Stimulated activated CD8-positive, alpha-beta memory T cell treated with anti-CD3 and anti-CD28 coated beads, Interleukin-12 subunit alpha, Interleukin-12 subunit beta, amount 100 ng/mL, for 1 hour (primary cell): ENCODE measurements at places on chromosomes 3 and 15.

GRCh38 chr3:150248116-150248887 lies 159.8 kb upstream of the TSC22D2 start:
- no peak for DNase-seq

- DNase-seq, result no peak
These were observed 487.6 kb downstream of the NAALADL2 start for GRCh38 chr3:175346573-175347356.

DNA sequence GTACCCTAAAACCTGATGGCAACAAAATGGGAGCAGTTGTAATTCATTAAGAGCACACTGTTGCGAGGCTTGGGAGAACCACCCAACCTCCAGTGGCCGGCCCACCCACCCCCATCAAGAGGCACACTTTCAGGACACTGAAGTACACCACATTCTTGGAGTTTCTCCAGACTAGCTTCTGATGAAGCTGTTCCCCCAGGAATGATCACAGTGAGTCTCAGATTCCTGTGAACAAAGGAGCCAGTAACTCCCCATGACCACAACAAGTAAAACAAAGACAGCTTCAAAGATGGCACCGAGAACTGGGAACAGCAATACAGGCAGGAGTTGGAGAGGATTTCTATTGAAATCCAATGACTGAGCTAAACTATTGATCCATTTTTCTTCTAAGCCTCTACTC lies 126.0 kb downstream of the ST8SIA2 start:
- no peak for DNase-seq

GRCh38 chr3:124557433-124558232 lies 172.6 kb upstream of the UMPS start:
- no peak for DNase-seq

GRCh38 chr15:63922261-63922904 lies 88.6 kb upstream of the HERC1 start:
- no peak for DNase-seq

DNA sequence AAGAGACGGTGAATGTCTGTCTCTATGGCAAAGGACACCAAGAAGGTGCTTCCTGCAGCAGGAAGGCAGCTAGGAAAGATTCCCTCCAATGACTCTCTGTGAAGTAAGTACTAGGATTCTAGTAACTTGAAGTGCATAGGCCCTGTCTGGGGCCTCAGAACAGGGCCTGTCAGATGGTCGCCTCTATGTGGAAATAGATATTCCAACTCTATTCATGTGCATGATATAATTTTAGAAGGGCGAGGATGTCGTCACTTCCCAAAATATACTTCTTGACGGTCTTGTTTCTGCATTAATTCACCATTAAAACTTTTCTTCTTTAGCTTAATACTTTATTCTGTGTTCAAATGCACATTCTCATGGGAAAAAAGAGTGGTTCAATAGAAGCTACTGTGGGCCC lies 167.0 kb downstream of the TLE3 start:
- DNase-seq, result no peak

- DNase-seq, result no peak
These were observed 30.8 kb downstream of the BOC start for GRCh38 chr3:113242096-113242581.

GRCh38 chr3:140922634-140923033 lies 19.0 kb upstream of the SLC25A36 start:
- no peak for DNase-seq

DNA sequence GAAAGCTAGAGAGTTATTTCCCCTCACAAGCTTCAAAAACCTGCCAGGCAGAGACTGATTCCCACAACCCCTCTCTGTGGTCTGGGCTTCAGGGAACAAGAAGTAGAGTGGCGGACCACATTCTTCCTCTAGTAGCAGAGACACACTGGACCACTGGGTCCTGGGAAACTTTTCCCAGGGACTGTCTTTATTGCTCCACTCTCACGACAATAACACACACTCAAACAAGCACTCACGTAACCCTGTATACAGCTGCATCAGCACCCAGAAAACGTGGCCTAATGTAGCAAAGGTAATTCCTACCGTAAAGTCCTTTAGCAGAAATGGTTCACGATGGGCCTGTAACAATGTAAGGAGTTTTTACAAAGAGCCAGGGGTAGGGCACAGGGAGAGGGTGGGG lies 27.6 kb downstream of the CPOX start:
- no peak for DNase-seq

DNA sequence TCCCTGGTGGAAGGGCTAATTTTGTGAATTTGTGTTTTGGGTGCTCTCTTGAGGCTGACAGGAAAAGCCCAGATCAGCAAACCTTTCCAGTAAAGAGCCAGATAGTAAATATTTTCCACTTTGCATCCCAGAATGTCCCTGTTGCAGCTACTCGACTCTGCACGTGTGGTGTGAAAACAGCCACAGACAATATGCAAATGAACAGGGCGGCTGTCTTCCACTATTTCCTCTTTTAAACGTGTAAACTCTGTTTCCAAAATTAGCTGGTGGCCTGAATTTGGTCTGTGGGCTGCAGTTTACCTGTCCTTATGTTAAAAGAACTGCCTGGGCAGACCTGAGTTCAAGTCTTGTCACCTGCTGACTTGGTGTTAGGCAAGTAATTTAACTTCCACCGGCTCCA lies 202.7 kb downstream of the EDEM1 start:
- DNase-seq, result no peak

GRCh38 chr3:72288955-72289691 lies 504.2 kb upstream of the PROK2 start:
- no peak for DNase-seq

GRCh38 chr3:160804762-160805161 lies 48.7 kb downstream of the PPM1L start:
- DNase-seq, result no peak

DNA sequence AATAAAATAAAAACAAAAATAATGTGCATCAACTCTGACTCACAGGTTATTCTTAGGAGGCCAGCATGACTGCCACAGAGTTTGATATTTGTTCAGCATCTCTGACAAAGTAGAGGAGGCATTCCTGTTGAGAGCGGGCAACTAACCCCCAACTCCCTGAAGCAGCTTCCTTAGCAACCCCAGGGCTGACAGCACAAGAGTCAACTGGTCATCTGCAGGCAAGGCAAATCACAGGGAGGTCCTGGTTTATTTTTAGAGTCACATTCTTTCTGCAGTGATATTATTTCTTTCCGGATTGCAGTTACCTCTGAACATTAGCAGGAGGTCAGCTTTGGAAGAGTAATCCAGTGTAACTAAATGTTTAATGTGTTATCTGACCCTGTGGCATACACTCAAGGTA lies 273.0 kb downstream of the PLCL2 start:
- no peak for DNase-seq

- DNase-seq, result no peak
These were observed at the start of gene ARL14 for GRCh38 chr3:160676547-160677303. TSS of gene ARL14 (plus strand) at chr3:160677160. CDS start at chr3:160677347, 187 bp downstream.

DNA sequence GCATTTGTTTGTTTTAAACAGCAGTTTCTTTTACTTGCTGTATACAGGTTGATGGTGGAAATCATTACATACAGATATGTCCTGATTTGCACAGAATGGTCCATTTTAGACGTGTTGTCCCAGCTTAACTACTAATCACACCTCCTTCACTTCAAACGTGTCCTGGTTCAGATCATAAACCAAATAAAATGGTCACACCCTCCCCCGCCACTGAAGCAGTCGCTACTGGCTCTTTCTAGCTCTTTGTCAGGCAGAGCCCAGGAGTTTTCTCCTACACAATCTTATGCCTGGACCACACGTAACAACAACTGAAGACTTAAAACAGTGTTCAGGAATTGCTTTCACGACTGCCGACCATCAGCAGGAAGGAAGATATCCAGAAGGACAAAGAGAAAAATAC lies 73.6 kb downstream of the MESD start:
- DNase-seq, result no peak

DNA sequence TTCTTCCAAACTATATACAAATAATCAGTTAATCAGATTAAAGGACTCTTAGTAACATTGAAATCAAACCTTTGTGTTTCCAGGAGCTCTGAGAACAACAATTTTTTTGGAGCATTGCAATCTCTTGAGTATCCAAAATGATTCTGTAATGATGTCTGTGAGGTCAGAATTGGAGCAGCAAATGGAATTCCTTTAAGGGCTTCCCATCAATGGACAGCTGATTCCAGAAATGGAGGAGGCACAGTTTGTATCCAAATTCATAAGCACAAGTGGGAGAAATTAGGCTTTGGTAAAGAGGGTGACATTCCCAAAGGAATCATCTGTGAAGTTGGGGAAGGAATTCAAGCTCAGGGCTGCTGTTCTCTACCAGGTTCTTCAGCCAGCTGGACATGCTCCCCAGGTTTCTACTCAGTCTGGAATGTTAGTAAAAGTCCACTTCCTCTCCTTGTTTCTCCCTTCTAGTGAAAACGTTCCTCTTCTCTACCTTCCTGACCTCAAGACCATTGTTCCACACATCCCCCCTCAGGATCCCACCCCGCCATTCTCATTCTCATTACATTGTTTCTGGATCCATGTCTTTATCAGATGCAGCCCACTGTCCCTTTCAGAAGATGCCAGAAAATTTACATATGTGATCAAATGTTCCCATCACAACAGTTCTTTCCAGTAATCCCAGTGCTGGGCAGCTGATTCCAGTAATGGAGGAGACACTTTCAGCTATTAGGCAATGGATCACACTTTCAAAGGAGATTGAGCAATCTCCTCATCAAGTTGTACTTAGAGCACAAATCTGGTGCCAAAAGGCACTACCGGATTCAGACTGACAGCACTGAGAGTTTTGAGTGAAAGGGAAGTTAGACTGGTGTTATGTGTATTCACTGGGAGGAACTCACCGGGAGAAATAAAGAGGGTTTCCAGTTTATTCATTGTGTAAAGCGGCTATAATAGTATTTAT lies 391.3 kb upstream of the TPRG1 start:
- DNase-seq, result no peak

GRCh38 chr3:128007033-128007424 lies 45.2 kb upstream of the SEC61A1 start:
- DNase-seq, result no peak

GRCh38 chr15:56411122-56411749 lies 46.0 kb downstream of the TEX9 start:
- DNase-seq, result no peak

DNA sequence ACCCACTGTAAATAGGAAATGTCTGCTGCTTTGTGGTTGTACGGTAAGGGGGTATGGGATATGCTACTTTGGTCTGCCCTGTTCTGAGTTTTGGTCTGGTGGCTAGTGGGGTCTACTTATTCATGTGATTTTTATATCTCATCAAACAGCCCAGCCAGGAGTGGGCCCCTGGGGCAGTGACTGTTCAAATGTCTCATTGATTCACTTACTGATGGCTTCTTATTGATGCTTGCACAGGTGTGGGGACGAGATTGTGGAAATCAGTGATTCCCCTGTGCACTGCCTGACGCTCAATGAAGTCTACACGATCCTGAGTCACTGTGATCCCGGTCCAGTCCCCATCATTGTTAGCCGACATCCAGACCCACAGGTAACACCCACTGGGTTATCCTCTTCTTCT lies 38.5 kb downstream of the STARD5 start:
- DNase-seq, result no peak

DNA sequence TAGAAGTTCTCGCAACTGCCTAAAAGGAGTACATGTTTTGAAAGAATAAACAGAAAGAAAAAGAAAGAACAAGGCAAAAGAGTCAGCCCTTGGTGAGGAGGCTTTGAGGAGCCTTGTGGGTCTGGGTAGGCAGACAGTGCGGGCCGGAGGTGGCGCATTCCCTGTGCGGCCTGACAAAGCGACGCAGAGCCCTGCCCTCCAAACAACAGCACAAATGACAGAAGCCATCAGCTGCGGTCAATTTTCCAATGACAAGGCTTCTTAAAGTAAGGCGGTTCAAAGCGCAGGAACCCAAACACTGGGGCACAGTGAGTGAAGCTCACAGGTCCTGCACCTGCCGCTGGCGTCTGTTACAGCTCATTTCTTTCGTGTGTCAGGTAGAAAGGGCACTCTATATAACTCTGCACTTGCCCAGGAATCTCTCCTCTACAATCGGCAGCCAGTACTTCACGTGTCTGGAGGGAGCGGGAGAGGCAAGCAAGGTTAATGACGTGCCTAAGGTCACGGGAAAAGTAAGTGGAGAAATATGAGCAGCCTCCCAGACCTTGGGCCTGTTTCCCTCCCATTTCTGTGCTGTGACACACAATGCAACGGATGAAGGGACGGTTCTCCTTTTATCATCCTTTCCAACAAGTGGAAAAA lies 178.1 kb downstream of the OPA1 start:
- no peak for DNase-seq

- no peak for DNase-seq
These were observed 35.0 kb downstream of the ALCAM start for GRCh38 chr3:105401691-105402149.

GRCh38 chr15:47212222-47213010 lies 504.9 kb upstream of the SEMA6D start:
- no peak for DNase-seq

- DNase-seq, result no peak
These were observed 124.4 kb upstream of the CGNL1 start for GRCh38 chr15:57251941-57252340.

DNA sequence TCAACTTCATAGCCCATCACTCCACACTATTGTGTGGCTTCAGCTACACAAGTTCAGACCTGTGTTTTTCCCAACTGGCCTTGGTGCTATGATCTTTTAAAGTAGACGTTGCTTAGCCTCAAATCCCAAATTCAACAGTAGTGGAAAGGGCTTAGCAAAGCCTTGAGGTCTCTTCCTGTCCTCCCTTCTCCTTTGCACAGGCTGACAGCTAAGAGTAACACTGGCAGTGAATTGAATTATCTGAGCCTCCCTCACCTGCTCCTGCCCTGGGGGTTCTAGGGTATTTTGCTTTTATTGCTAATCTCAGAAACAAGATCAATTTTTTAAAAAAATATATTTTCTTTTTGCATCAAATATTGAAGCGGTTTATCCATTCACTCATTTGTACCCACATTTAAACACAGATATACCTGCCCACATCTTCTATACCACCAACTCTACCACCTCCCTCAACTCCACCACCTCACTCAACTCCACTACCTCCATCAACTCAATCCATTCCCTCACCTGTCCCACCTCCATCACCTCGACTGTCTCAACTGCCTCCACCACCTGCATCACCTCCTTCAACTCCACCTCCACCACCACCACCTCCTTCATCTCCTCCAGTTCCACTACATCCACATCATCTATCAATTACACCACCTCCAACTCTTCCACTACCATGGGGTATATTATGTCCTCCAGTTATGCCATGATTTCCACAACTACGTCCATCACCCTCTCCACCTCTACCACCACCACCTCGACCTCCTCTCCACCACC lies 10.1 kb upstream of the FGD5 start:
- no peak for DNase-seq

- DNase-seq, result no peak
These were observed 2.6 kb downstream of the FAM43A start for GRCh38 chr3:194688200-194688740.

GRCh38 chr15:61227950-61228936 lies 859 bp downstream of the RORA start:
- DNase-seq, result no peak

- no peak for DNase-seq
These were observed 14.3 kb downstream of the PARP14 start for GRCh38 chr3:122694966-122695365.

DNA sequence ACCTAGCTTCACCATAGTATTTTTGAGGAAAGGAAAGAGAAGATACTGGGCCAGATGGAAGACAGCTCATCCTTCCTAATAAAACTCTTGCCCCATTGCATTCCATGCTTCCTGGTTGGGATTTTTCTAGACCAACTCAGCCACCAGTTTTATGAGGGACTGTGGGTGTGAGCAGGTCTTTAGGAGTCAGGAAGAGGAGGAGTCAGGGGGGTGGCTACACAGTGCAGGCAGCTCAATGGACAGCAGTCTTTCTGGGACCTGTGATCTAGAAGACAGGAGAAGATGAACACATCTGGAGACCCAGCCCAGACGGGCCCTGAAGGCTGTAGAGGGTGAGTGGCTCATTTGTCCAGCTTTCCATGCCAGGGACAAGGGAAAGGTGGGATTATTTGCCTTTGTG lies at the start of gene NOX5:
Gene NOX5, plus strand, starts transcription at position 242 of the 400 bp plus-strand sequence. Its CDS starts 41 bp downstream, at position 283.
- DNase-seq, result no peak
